Inflammatory macrophage (primary cell): ENCODE measurements at places on chromosomes 3 and 15.

GRCh38 chr15:96495386-96495785, 164.9 kb downstream of the NR2F2 start:
- no peak for DNase-seq

- no peak for DNase-seq
Observed at GRCh38 chr15:61133361-61133760, 95.7 kb downstream of the RORA start.

DNA sequence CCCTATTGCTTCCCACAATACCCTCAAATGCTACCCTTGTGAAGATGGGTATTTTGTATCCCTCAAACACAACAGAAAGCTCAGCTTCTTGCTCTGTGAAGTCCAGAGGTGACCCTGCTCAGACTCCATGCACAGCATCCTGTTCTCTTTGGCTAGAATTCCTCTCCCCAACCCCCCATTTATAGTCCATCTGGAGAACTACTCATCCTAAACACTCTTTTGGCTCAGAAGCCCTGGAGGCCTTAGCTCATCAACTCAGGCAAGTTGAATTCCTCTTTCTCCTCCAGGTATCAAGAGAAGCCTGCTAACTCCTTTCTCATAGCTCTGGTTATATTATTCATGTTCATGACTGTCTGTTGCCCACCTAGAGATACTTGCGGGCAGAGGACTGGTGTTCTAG, 18.3 kb upstream of the GASK1A start:
- DNase-seq = no peak

GRCh38 chr15:60372227-60372626, 25.6 kb downstream of the ANXA2 start:
- no peak for DNase-seq

GRCh38 chr15:94671858-94672532, 440.6 kb downstream of the MCTP2 start:
- no peak for DNase-seq

DNA sequence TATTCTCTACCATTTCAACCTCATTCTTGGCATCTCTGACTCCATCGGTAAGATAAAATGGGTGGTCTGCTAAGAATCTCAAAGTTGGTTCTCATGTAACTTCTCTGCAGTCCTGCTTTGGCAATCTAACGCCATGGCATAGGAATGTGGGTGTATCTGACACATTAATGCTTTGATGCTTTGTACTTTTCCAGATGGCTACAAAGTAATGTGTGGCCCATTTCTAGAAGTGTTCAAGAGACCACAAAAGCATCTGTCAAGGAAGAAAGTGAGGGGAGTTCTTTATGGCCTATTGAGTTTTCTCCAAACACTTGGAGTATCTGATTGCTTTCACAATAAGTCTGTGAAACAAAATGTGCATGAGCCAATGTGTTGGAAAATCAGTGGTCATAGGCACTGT, 339.9 kb upstream of the TGFBR2 start:
- no peak for DNase-seq

- DNase-seq = no peak
Observed at GRCh38 chr15:79728867-79729266, 167.9 kb downstream of the MTHFS start.

DNA sequence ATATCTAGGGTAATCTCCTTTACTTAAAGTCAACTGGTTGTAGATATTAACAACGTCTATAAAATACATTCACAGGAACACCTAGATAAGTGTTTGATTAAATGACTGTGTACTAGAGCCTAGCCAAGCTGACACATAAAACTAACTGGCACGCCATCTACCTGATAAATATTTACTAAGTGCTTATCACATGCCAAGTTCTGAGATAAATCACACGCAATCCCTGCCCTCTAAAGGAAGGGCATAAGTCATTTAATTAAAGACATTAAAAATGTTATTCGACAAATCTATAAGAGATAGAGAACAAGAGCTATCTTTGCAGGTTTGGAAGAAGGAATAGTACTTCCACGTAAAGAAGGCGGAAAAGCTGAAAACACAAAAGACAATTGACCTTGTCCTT, 11.1 kb upstream of the MB21D2 start:
- DNase-seq = no peak

DNA sequence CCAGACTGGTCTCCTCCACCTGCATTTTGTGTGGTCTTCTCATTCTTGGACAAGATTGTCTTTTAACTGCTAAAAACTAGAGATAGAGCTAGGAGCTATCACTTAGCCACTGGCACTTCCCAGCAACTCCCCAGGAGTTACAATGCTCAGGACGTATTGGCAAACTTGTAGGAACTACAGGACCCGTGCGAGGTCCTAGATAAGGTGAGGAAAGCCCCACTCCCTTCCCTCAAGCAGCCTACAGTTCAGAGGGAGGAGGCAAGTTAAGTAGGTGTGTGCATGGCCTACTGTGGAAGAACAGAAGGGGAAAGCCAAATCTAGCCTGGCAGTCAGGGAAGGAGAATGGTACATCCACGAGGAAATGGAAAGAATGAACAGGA, 504.7 kb upstream of the PROK2 start:
- DNase-seq = no peak

DNA sequence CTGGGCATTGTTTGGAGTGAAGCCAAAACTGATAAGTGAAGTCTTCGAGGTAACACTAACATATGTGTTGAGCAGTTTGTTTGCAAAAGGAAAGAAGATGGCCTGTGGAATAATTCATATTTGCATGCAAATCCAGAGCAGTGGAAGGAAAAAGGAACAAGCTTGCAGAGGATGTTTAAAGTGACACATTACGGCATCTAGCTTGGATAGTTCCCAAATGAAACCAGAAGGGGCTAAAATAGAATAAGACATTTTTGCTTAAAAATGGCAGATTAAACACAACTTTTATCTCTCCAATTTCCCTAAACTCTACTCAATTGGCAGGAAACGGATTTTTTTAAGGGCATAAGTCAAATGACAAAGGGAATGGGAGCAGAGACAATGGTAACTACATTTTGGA, 25.4 kb upstream of the RYK start:
- no peak for DNase-seq
